ENCODE measurements at places on chromosomes 13 and 19.

- DNase-seq: no peak
These were observed 453.0 kb downstream of the SLITRK5 start for GRCh38 chr13:88124142-88124541.

DNA sequence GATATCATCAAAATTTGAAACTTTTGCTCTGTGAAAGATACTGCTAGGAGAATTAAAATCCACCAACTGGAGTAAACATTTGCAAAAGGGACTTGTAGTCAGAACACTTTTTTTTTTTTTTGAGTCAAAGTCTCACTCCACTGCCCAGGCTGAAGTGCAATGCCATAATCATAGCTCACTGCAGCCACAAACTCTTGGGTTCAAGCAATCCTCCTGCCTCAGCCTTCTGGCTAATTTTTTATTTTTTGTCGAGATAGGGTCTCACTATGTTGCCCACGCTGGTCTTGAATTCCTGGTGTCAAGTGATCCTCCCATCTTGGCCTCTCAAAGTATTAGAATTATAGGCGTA is 9.7 kb downstream of the ELAVL1 start:
- DNase-seq: no peak

GRCh38 chr13:44601586-44601985 is 25.5 kb upstream of the TSC22D1 start:
- no peak for DNase-seq

GRCh38 chr13:23455401-23456185 is 22.1 kb upstream of the SACS start:
- no peak for DNase-seq

DNA sequence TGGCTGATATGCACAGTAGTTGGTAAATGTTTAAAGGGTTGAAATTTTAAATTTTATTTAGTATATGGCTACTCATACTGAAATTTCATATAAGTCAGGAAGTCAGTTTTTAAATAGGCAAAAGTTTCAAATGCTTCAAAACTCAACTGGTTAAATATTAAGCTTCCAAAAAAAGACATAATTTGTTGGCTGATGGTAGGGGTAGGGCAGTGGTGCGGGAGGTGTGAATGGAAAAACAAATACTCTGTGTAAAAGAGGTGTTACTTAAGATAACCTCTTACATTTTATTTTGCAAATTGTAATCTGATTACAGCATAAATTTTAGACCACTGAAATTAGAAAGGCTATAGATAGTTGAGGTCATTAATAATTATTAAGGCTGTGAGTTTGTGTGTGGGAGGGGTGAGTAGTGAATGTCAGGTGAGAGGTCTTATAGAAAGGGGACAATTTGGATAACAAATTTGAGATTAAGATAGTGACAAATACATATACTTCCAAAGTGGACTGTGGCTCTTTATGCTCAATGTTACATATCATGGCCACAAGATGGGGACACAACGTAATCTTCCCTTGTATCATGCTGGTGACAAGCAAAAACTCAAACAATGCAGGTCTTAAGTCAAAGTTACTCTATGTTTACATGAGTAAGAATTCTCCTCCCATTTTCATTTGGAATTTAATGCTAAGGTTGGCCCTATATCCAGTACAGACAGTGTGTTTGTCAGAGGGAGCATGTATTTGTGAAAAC is 36.6 kb upstream of the OXGR1 start:
- DNase-seq: no peak

GRCh38 chr13:21020176-21020575 is 41.2 kb downstream of the LATS2 start:
- no peak for DNase-seq

DNA sequence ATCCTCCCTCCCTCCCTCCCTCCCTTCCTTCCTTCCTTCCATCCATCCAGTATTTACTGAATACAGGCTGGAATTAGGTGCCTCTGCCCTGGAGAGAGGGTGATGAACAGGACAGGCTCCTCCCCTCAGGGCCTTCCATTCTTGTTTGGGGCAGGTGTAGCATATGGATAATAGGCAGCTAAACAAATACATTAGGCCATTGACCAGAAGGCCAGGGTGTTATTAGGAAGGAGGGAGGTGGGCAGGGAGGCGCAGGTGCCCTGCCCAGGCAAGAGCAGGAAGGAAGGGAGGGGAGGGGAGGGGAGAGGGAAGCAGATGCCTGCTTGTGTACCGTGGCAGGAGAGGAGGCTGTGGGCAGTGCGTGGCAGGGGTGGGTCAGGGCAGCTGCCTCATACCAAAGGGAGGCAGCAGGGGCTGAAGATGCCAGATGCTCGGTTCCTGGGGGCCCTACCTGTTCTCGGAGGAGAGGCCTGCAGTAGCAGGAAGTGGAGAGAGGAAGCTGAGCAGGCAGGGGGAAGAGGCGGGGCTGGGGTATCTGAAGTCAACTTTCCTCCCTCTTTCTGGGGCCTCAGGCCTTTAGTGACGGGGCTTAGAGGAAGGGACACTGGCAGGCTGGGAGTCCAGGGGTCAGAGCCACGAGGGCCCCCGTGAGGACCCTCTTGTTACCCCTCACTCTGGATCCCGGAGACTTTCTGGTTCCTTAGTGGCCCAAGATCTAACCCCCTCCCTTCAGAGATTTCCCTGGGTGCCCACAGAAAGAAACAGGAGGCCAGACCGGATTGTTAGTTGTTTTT is at the start of gene RINL:
RINL (minus strand) TSS at position 495 of the 794 bp plus-strand sequence. CDS start 1,533 bp downstream, outside the sequence.
- no peak for DNase-seq

All from AG09319 (cell line).